Left ventricle myocardium inferior (tissue), 1 donor: ENCODE measurements at places on chromosomes 3 and 15. TPM values are rescaled to one million over a fixed set of nuclear protein-coding genes. Genes with fewer than 3 reads are reported as not detected.

The GP5 gene
- total RNA-seq = not detected

The TSEN2 gene
- total RNA-seq = 22.5 TPM

The SATB1 gene
- total RNA-seq = 44.3 TPM

The LSG1 gene
- 23.4 TPM for total RNA-seq

The FEZF2 gene
- total RNA-seq = not detected

The PCSK6 gene
- total RNA-seq = 28.6 TPM

The HTR3E gene
- not detected for total RNA-seq

The RASGRF1 gene
- total RNA-seq = not detected

The CHRNA5 gene
- total RNA-seq = 2.2 TPM

The AHSG gene
- total RNA-seq = not detected

The DNAJC13 gene
- 31.0 TPM for total RNA-seq

The KBTBD13 gene
- total RNA-seq = 5.2 TPM

The TUSC7 gene
- not detected for total RNA-seq

The MRAS gene
- total RNA-seq = 349 TPM

The AGBL1 gene
- not detected for total RNA-seq

DNA sequence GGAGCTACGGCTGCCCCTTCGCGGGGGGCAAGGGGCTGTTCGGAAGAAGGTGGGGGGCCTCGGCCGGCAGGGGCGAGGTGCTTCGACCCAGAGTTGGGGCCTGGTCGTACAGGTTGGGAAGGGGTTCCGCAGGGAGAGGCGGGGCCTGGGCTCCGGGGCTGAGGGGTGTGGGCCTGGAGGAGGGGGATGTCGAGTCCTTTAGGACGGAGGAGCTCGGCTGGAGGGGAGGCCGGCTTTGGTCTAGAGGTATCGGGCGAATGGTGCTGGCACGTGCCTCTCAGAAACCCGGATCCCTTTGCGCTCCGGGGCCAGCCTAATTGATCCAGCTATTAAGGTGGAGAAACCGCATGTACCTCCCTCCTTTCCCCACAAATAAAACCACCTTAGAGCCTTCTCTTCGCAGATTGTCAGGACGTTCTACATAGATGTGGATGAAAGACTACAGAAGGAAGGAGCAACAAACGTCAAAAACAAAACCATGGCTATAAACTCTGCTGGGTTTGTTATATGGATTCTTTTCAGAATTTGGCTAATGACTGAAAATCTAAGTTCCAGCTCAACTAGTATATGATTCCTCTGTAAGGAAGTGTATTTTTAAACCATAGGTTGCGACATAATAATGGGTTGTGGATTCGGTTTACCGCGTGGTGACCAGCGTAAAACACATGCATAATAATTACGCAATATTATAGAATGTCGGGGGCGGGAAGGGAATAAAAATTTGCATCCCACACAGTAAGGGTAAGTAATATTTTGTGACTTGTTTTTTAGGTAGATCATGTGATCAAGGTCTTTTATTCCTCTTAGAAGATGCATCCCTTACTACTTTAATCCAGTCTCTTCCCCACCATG lies 644 bp upstream of the NGLY1 start:
- H3K27me3 ChIP-seq = no peaks in the 10 kb centered on the region
- H3K36me3 ChIP-seq = no peaks in the 10 kb centered on the region
- peak overlapping the region; percentile 95 for H3K4me3 ChIP-seq
- peak overlapping the region; percentile 93 for H3K27ac ChIP-seq
- peaks cover 41% of the 10 kb centered on the region for H3K4me1 ChIP-seq

GRCh38 chr3:37906734-37907282 lies 45.1 kb downstream of the CTDSPL start:
- H3K36me3 ChIP-seq = no peaks in the 10 kb centered on the region
- H3K4me1 ChIP-seq = peaks cover 58% of the 10 kb centered on the region
- no peaks in the 10 kb centered on the region for H3K27me3 ChIP-seq
- no peak for DNase-seq

GRCh38 chr3:16146015-16146730 lies 28.3 kb upstream of the GALNT15 start:
- H3K4me1 ChIP-seq = peaks cover 30% of the 10 kb centered on the region
- no peaks in the 10 kb centered on the region for H3K27me3 ChIP-seq
- H3K36me3 ChIP-seq = no peaks in the 10 kb centered on the region
- H3K4me3 ChIP-seq = no peak overlapping the region
- DNase-seq = no peak
- no peak overlapping the region for H3K27ac ChIP-seq

GRCh38 chr3:119365418-119365817 lies 71.2 kb downstream of the ARHGAP31 start:
- H3K27ac ChIP-seq = no peak overlapping the region
- no peaks in the 10 kb centered on the region for H3K27me3 ChIP-seq
- peaks cover 34% of the 10 kb centered on the region for H3K4me1 ChIP-seq
- peaks cover 52% of the 10 kb centered on the region for H3K36me3 ChIP-seq

- no peaks in the 10 kb centered on the region for H3K27me3 ChIP-seq
- peaks cover 73% of the 10 kb centered on the region for H3K4me1 ChIP-seq
- H3K36me3 ChIP-seq = no peaks in the 10 kb centered on the region
- no peak for DNase-seq
- H3K4me3 ChIP-seq = no peak overlapping the region
- peak overlapping the region; percentile 55 for H3K27ac ChIP-seq
Observed at GRCh38 chr15:81029414-81030300, 28.9 kb downstream of the TLNRD1 start.

- H3K4me3 ChIP-seq = no peak overlapping the region
- no peaks in the 10 kb centered on the region for H3K36me3 ChIP-seq
- peak overlapping the region; percentile 70 for H3K27ac ChIP-seq
- no peaks in the 10 kb centered on the region for H3K27me3 ChIP-seq
- H3K4me1 ChIP-seq = peaks cover 22% of the 10 kb centered on the region
Observed at GRCh38 chr3:69322158-69322509, 63.8 kb downstream of the FRMD4B start.

DNA sequence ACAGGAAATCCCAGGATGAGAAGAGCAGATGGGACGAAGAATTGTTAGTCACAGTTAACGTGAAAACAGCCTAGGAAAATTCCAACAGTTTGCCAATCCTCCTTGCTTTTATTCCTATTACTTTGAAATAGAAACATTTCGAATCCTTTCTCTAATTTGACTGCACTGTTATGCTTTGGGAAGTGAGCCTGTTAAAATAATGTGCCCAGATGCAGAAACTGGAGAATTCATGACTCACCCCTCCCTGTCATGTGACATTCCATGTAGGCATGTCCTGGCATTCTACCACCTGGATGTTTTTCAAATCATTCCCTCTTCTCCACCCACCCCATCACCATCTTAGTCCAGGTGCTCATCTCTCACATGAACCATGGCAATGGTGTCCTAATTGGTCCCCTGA lies 107.3 kb downstream of the MINAR1 start:
- H3K27me3 ChIP-seq = peaks cover 21% of the 10 kb centered on the region
- DNase-seq = no peak
- H3K4me3 ChIP-seq = no peak overlapping the region
- no peaks in the 10 kb centered on the region for H3K36me3 ChIP-seq
- H3K4me1 ChIP-seq = no peaks in the 10 kb centered on the region
- no peak overlapping the region for H3K27ac ChIP-seq

- no peaks in the 10 kb centered on the region for H3K4me1 ChIP-seq
- DNase-seq = no peak
- H3K27me3 ChIP-seq = no peaks in the 10 kb centered on the region
- H3K4me3 ChIP-seq = no peak overlapping the region
Observed at GRCh38 chr3:161354554-161354953, 16.8 kb downstream of the SPTSSB start.

DNA sequence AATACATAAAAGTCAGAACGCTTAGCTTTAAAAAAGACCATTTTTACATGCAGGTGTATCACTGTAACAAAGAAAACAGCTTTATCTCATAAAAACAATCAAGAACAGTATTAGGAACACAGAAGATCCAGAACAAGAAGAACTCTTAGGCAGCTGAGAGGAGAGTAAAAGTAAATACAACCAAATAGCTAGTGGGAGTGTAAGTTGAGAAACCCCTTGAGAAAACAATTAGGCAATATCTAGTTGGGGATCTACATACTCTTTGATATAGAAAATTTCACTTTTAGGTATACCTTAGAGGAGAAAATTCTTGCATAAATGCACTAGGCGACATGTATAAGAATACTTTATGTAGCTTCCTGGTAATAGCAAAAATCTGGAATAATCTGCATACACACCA lies 7.5 kb downstream of the TMF1 start:
- H3K27ac ChIP-seq = no peak overlapping the region
- H3K36me3 ChIP-seq = peaks cover 85% of the 10 kb centered on the region
- H3K4me3 ChIP-seq = no peak overlapping the region

DNA sequence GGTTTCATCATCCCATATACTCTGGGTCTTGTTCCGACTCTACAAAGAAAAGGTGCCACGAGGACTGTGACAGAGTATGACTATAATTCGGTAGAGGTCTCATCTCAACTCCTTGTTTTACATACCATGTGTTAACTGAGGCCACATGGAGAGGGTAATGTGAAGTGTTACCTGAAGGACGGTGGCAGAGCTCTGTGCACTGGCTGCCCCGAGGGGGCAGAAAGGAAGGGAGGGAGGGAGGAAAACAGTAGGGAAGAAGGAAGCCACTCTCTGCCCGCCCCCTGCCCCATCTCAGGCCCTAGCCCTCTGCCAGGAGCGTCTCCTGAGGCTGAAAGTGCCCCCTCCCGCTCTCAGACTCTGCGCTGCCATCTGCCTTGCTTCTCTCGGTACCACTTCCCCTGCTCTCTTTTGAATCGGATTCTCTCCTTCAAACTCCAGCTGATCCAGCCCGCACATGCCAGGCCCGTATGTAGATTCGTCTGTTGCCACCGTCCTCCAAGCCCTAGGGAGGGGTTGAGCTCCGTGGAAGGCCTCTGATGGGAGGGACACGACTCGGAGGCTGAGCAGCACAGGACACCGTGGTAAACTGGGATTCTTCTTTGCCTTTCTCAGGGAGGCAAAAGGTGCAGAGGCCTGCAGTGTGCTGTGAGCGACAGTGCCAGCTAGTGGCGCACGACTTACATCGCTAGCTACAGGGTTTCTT lies 70.5 kb upstream of the ATP10A start:
- H3K27ac ChIP-seq = no peak overlapping the region
- peak; percentile 69 for DNase-seq
- H3K4me3 ChIP-seq = peak overlapping the region; percentile 43
- peaks cover 24% of the 10 kb centered on the region for H3K27me3 ChIP-seq
- peaks cover 10% of the 10 kb centered on the region for H3K4me1 ChIP-seq

- no peaks in the 10 kb centered on the region for H3K4me1 ChIP-seq
- no peak overlapping the region for H3K27ac ChIP-seq
- H3K36me3 ChIP-seq = no peaks in the 10 kb centered on the region
- no peaks in the 10 kb centered on the region for H3K27me3 ChIP-seq
Observed at GRCh38 chr3:175430983-175431773, 572.0 kb downstream of the NAALADL2 start.

GRCh38 chr15:85761635-85762034 lies 33.1 kb downstream of the KLHL25 start:
- no peak overlapping the region for H3K27ac ChIP-seq
- no peak overlapping the region for H3K4me3 ChIP-seq
- H3K27me3 ChIP-seq = no peaks in the 10 kb centered on the region
- peaks cover 8% of the 10 kb centered on the region for H3K36me3 ChIP-seq
- peaks cover 74% of the 10 kb centered on the region for H3K4me1 ChIP-seq
- DNase-seq = no peak

DNA sequence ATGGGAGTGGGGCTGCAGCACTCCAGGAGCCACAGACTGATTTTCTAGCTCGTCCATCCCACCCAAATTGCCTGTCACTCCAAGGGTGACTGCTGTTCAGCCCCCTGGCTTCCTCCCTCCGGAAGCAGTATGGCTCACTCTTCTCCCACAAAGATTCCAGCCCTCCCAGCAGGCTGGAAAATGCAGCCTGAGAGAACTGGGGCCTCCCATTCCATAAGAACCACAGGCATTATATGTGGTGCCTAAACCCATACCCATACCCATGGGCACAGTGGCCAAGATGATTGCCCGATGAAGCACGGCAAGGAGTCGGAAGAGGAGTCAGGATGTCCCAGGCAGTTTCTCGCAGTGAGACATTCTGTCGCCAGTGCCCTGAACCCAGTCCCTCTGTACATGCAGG lies 6.0 kb upstream of the VILL start:
- peaks cover 29% of the 10 kb centered on the region for H3K36me3 ChIP-seq
- DNase-seq = no peak
- H3K4me1 ChIP-seq = peaks cover 22% of the 10 kb centered on the region
- H3K27me3 ChIP-seq = no peaks in the 10 kb centered on the region
- no peak overlapping the region for H3K4me3 ChIP-seq

- no peaks in the 10 kb centered on the region for H3K27me3 ChIP-seq
- no peaks in the 10 kb centered on the region for H3K4me1 ChIP-seq
- H3K4me3 ChIP-seq = no peak overlapping the region
- H3K27ac ChIP-seq = no peak overlapping the region
Observed at GRCh38 chr3:126308394-126309125, 48.6 kb downstream of the KLF15 start.

DNA sequence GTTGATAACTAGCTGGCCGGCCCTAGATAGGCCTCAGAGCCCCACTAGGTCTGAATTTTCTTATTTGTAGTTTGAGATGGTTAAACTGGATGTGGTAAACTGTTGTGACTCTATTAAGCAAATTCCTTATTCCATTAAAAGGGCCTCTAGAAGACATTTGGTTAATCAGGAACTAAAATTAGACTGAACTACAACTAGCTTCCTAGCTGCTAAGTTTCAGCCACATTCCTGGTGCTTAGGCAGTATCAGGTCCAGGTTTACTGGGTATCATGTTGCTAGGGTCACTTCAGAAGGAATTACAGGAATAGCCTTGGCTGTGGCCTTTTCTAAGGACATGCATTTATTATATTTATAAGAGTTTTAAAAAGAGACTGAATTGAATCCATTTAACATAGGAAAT lies 136.3 kb downstream of the PLD1 start:
- H3K27ac ChIP-seq = peak overlapping the region; percentile 72
- H3K27me3 ChIP-seq = no peaks in the 10 kb centered on the region
- H3K4me1 ChIP-seq = peaks cover 43% of the 10 kb centered on the region
- DNase-seq = no peak

DNA sequence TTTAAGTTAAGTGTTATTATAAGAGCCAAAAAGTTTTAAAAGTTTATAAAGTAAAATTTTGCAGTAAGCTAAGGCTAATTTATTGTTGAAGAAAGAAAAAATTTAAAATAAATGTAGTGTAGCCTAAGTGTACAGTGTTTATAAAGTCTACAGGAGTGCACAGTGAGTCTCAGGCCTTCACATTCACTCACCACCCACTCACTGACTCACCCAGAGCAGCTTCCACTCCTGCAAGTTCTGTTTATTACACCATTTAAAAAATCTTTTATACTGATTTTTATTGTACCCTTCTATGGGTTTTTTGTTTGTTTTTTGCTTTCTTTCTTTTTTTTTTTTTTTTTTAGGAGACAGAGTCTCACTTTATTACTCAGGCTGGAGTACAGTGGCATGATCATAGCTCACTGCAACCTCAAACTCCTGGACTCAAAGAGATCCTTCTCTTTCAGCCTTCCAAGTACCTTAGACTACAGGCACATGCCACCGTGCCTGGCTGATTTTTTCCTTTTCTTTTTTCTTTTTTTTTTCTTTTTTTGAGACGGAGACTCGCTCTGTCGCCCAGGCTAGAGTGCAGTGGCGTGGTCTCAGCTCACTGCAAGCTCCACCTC lies 25.9 kb downstream of the CSTA start:
- H3K4me1 ChIP-seq = no peaks in the 10 kb centered on the region
- no peaks in the 10 kb centered on the region for H3K36me3 ChIP-seq
- no peaks in the 10 kb centered on the region for H3K27me3 ChIP-seq
- H3K4me3 ChIP-seq = no peak overlapping the region
- H3K27ac ChIP-seq = no peak overlapping the region
- DNase-seq = no peak
